ENCODE measurements at places on chromosomes 16 and 17.

GRCh38 chr16:4385066-4385788, 13.6 kb downstream of the VASN start:
- DNase-seq, result no peak

DNA sequence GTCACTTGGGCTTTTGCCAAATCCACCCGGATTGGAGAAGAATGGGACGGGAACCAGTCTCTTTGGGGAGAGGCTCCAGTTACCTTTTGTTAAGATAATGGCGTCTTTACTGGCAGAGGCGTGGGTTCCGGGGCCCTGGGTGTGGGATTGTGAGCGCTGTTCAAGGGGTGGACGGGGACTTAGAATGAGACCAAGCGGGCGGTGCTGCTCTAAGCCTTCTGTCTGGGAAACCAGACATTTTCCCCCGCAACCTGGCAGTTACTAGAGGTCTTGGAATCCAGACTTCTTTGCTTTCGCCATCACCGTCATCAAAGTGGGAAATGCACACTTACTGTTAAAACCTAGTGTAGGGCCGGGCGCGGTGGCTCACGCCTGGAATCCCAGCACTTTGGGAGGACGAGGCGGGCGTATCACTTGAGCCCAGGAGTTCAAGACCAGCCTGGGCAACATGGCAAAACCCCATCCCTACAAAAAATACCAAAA, 706 bp downstream of the TEN1 start:
- DNase-seq, result no peak

DNA sequence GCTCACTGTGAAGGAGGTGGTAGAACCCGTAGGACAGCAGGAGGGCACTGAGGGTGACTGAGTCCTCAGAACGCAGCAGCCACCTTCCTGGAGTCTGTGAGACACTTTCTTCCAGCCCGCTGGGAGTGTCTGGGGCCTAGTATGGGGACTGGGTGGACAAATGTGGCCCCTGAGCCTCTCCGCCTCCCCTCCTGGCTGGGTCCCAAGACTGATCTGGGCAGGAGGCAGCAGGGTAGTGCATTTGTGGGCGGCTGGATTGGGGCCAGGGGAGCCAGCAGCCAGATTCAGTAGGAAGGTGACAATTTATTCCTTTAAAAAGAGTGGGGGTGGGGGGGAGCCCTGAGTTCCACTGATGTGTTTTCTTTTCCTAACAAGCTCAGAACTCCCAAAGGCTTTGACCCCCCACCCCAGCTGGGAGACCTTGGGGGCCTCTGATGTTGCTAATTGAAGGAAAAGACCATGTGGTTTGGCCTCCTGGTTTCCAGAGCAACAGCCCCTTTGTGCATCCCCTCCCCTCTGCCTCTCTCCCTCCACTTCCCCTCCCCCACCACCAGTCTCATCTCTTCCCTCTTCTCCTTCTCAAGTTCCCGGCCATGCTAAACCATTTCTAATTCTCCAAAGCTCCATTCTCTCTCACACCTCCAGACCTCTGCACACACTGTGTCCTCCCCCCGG, 4.4 kb downstream of the CLEC19A start:
- no peak for DNase-seq

DNA sequence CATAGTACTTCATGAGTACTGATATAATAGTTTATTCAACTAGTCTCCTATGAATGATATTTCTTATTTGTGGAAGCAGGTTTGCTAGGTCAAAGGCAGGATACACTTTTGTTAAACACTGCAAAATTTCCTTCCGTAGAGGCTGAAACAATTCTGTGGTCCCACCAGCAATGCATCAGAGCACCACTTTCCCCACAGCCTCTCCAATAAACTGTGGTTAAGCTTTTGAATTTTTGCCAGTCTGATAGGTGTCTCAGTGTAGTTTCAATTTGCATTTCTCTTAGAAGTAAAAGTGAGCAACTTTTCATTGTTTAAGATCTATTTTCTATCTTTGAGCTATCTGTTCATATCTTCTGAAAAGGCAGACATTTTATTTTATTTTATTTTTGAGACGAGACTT, 36.4 kb upstream of the CORO6 start:
- DNase-seq, result no peak

GRCh38 chr17:59331929-59332748, 684 bp downstream of the YPEL2 start:
- peak; percentile 24 for DNase-seq

DNA sequence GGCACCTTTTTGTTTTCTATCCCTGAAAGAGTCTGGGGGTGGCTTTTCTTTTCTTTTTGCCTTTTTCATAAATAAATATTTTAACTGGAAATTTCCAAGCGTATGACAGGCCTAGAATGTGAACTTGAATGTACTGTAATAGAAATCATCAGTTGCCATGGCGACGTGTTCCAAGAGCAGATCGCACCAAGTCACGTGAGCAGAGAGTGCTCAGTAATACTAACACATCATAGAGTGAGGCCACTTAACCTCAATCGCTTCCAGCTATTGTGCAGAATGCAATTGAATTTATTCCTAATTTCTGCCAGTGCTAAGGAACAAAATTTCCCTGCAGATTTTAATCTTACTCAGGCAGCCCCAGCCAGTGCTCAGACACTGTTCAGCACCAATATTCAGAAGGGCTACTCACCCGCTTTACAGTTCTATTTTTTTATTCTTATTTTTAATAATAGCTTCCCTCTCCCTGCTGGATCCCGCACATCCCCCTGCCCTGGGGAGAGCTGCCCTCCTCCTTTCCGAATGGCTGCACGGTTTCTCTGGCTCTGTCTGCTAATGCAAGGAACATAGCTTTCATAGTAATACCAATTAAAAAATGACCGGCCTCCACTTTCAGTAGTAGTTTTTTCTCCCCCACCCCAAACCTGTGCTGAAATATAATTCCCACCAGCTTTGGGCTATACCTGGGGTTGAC, 26.2 kb upstream of the PMFBP1 start:
- DNase-seq, result no peak

DNA sequence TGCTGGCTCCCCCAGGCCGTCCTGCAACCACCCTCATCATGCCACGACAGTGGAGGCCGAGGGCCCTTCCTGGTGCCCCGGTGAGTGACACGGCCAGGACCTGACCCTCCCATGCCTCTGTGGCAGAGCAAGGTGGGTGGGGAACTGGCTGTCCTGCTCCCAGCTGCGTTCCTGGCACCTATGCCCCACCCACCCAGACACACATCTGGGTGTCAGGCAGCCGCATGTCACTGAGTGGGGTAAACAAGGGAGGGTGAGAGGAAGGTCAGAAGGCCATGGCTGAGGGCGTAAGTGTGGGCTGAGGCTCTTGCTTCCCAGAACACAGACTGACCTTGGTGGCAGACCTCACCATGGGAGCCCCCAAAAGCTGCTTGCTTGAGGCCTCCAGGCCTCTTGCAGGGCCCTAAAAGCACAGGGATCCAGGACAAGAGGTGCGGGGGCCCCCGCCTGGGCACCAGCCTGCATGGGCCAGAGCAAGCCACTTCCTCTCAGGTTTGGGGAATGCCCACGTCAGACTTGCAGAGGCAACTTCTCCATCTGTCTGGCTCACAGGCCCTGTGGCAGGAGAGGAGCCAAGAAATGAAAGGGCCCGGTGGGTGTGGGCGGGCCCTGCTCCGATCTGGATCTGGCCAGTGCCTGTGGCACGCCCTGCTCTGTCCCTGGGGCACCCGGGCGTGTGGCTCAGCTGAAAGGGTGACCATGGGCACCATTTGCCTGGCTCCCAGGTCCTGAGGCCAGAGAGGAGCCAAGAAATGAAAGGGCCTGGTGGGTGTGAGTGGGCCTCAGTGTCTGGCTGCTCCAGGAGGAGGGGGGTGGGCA, 3.9 kb upstream of the CCDC57 start:
- no peak for DNase-seq

GRCh38 chr17:80117491-80118401, 16.4 kb downstream of the GAA start:
- DNase-seq, result no peak

- DNase-seq, result no peak
These were observed 50.8 kb downstream of the AKAP1 start for GRCh38 chr17:57135789-57136291.

- no peak for DNase-seq
These were observed 15.7 kb downstream of the ZDHHC7 start for GRCh38 chr16:84995663-84996062.

DNA sequence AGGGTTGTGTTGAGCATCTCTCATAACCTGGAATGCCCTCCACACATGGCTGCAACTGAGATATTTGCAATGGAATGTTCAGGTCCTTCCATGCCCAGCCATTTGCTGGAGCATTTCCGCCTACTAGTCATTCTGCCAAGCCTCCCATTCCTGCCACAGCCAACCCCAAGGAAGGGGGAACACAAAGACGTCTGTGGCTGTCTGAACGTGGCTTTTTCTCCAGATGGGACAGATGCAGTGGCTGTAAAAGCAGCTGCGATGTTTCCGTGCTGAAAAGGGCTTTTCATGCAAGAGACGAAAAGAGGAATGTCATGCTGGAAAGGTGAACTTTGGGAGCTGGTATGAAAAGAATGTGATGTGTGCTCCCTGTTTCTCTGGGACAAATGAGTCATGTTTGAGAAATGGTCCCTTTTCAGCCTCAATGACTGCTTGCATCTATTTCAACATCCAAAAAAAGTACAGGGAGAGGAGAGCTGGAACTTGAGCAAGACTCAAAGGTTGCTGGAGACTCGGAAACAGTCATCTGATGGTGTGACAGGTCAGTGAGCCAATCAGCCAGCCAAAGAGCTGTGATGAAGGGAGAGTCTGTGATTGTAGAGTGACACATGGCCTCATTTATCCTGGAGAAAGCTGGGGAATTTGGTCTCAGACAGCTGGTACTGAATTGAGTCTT, 208.9 kb downstream of the SHISA9 start:
- no peak for DNase-seq

DNA sequence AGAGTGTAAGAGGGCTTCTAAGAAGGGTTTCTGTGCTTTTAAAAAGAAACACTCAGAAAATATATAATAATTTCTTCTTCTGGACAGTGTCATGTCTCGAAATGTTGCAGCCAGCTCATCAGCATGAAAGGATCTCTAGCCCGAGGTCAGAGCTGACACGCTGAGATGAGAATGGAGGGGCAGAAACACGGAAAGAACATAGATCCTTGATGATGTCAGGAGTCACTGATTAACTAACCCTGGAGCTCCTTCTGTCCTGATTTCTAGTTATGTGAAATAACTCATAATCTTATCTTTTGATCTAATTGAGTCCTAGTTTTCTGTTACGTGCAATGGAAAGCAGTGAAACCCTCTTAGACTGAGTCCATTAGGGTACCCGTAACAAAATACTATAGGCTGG, 10.3 kb upstream of the TOX3 start:
- no peak for DNase-seq

DNA sequence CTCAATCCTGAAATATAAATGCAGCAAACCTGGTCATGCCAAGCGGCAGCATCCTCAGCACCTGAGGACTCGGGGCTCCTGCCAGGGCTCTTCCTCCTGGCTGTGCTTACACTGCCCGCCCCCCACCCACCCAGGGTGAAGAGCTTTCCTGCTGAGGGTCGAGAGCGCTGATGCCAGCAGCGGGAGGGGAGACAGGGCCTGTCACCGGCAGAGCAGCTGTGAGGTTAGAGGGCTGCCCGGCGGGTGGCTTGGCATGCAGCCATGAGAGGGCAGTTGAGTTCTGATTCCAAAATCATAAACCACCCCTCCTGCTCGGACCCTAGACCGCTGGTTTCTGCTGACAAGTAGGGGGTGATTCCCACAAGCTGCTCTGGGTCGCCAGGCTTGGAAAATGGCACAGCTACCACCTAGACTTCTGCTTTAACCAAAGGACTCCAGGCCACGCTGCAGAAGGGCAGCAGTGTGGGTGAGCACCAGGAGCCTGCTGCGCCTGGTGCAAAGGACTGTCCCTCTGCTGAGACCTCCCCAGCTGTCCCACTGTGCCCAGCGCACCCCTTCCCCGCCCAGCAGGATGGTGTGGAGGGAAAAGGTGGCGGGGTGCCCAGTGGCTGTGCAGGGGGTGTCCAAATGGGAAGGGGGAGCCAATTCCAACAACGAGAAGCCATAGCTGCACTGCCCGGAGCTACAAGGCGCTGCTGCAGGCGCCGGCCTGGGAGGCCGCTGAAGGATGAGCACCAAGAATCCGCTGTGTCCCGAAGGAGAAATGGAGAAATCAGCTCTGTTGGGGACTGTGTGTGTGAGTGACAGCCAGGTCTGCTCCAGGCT, 26.6 kb downstream of the MXRA7 start:
- DNase-seq, result no peak

GRCh38 chr16:74773446-74774222, 986 bp downstream of the FA2H start:
- no peak for DNase-seq

GRCh38 chr16:52351451-52351850, 195.5 kb downstream of the TOX3 start:
- no peak for DNase-seq

DNA sequence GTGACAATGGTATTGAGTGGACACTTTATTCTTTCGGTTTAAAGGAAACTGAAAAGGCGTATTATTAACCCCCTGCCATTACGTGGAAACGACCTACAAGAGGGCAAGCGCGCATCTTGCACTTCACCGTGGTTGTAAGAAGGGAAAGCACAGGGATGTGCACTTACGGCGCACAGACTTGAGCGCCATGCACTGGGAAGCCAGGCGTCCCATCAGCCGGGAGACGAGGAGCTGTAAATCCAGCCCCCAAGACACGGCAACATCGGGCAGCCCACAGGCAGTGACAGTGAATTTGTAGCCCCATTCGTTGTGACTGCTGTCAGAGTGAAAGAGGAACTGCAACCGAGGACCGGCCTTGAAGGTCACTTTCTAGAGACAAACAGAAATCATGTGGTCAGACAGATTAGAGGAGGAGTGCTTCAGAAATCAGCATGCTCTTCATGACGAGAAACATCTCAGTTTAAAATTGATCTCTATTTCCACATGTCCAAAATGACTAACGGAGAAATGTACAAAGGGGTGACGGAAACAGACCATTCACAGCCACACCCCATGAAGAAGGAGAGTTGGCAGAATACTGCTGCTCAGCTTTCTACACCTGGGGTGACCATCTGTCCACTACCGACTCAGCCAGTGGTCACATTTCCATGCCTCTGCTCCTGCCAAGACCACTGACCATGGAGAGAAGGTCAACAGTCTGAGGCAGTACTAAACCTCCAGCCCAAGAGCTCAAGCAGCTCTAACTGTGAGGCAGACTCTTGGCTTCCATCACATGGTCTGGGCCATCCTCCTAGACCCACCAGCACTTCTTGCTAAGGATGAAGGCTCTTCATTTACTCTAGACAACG, 68.6 kb downstream of the ZZEF1 start:
- no peak for DNase-seq

DNA sequence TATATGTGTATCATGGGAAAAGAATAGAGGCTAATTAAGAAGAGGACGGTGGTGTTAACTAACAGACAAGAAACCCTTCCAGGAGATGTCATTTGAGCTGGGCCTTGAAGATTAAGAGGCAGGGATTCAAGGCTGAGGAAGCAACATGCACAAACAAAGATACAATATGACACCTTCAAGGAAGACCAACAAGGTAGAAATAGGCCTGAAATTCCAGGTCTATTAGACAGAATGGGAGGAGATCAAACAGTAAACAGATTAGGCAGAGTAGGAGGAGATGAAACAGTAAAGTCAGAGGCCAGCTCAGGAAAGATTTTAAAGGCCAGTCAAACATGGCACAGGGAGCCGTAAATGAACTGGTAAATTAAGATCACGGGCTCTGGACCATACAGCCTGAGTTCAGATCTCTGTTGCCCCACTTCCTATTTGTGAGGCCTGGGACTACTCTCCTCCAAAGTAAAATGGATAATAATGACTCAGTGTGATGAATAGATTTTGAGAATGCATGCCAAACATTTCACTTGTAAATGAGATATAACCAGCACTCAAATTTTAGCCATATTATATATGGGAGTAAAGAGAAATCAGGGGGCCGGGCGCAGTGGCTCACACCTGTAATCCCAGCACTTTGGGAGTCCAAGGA, 38.9 kb downstream of the USP31 start:
- no peak for DNase-seq

- no peak for DNase-seq
These were observed 54.8 kb downstream of the PLXDC1 start for GRCh38 chr17:39096508-39097149.

Data from stimulated activated CD4-positive, alpha-beta T cell treated with anti-CD3 and anti-CD28 coated beads, Interleukin-2, amount 100 ng/mL, for 48 hours (primary cell).